ENCODE measurements at places on chromosomes 11 and 22.
A peak's percentile ranks its signal among the peaks of the same experiment; 100 is the strongest.

DNA sequence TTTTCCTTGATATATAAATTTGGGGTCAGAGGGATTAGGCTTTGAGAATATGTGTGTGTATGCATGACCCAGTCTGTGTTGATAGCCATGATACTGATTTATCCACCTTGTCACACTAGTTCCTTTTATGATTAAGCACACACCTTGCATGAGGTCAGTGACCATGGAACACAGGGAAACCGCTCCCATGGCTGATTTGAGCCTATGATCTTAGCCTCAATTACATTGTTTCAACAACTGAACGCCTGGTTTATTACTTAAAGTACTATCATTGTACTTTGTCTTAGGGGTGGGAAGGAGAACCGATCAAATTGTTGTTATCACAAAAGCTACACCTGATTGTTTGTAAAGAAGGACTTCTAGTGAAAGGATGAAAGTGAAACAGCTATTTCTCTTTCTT lies 70.7 kb downstream of the ARFGAP2 start:
- DNase-seq, result no peak

- peak; percentile 91 for DNase-seq
These were observed 4.4 kb downstream of the CST6 start for GRCh38 chr11:66015936-66016792.

DNA sequence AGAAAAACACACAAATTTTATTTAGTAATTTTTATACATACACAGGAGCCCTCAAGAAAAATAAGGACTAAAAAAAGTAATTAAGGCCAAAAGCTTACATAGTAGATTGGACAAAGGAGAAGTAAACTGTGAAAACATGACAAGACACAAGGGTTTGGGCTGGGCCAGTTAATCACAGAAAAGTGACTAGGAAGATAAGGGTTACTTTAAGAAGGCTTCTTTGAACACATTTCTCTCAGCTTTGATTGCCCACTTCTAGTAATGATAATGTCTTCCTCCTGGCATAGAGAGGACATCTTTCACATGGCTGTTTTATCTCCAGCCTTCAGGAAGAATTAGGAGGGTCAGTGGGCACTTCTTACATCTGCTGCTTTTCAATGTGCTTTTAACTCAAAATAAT lies 3.4 kb downstream of the RNF141 start:
- no peak for DNase-seq

DNA sequence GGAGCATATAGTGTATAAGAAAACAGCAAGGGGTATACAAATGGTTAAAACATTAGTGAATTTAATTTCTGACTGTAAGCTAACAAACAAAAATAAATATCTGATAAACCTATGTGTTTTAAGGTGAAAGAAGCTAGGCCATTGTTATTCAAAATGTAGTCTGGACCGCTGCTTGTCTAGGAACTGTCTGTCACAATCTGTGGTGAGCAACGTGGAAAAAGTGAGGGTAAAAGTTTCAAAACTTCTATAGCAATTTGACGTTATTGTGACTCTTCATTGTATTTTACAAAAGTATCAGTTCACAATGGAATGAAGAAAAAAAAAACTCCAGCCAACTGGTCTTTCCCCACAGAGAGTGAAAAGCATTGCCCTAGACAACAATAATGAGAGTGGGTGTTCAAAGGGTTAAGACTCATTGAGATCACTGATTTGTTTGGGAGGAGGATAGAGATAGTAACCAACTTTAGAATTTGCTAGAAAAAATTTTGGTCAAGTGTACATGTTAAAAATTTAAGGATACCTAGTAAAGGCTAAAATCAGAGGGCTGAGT lies 79.1 kb downstream of the UVRAG start:
- DNase-seq, result no peak

Data from tibial artery (tissue), 4 donors.